Activated naive CD8-positive, alpha-beta T cell treated with anti-CD3 and anti-CD28 coated beads for 36 hours (primary cell): ENCODE measurements at places on chromosomes 11 and 22. TPM values are rescaled to one million over a fixed set of nuclear protein-coding genes. Genes with fewer than 3 reads are reported as not detected.

Gene ANO1
- total RNA-seq: not detected

Gene KCNE3
- not detected for total RNA-seq

Gene CCDC73
- total RNA-seq: not detected

Gene CYP2D6
- total RNA-seq: 1.6 TPM

Gene OR6Q1
- total RNA-seq: not detected

Gene C11orf91
- not detected for total RNA-seq

Gene HPS5
- 15.9 TPM for total RNA-seq

Gene OR52H1
- total RNA-seq: not detected

Gene C22orf42
- total RNA-seq: not detected

Gene ACTN3
- 0.06 TPM for total RNA-seq

Gene BDNF
- not detected for total RNA-seq

Gene GLYATL1B
- not detected for total RNA-seq

Gene SLC22A8
- total RNA-seq: not detected

Gene TEX12
- total RNA-seq: 0.26 TPM

Gene TSPAN18
- 0.52 TPM for total RNA-seq

Gene IFITM2
- 496 TPM for total RNA-seq

Gene CARNS1
- 3.7 TPM for total RNA-seq

Gene TUBA8
- total RNA-seq: 1.5 TPM

Gene AAMDC
- 2.6 TPM for total RNA-seq

Gene BTG4
- 0.30 TPM for total RNA-seq

Gene CHST1
- total RNA-seq: not detected
